Ovary (tissue), 10 donors: ENCODE measurements at places on chromosomes 5 and 9. TPM values are rescaled to one million over a fixed set of nuclear protein-coding genes. Genes with fewer than 3 reads are reported as not detected.

DNA sequence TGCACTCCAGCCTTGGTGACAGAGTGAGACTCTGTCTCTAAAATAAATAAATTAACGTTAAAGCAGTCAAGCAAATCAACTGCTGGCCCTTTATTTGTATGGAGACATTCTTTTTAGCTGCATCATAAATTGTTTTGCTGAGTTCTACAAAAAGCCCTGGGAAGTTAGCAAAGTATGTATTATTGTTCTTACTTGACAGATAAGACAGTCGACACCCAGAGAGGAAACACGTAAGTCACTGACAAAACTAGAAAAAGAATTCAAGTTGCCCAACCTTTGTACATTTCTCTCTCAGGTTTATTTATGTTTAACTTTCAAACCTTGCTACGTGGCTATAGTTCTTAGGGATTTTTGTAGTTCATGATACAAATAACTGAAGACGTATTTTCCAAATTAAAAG is 40.4 kb upstream of the MACIR start:
- no peak overlapping the region for H3K4me3 ChIP-seq
- H3K36me3 ChIP-seq: no peaks in the 10 kb centered on the region
- peaks cover 3% of the 10 kb centered on the region for H3K4me1 ChIP-seq
- H3K27ac ChIP-seq: no peak overlapping the region
- H3K27me3 ChIP-seq: no peaks in the 10 kb centered on the region
- no peak for DNase-seq

Gene RNF183
- 0.57 TPM for total RNA-seq

GRCh38 chr5:171629628-171630349 is 155.8 kb upstream of the SMIM23 start:
- DNase-seq: no peak
- H3K4me3 ChIP-seq: no peak overlapping the region
- no peaks in the 10 kb centered on the region for H3K4me1 ChIP-seq
- H3K27ac ChIP-seq: no peak overlapping the region

DNA sequence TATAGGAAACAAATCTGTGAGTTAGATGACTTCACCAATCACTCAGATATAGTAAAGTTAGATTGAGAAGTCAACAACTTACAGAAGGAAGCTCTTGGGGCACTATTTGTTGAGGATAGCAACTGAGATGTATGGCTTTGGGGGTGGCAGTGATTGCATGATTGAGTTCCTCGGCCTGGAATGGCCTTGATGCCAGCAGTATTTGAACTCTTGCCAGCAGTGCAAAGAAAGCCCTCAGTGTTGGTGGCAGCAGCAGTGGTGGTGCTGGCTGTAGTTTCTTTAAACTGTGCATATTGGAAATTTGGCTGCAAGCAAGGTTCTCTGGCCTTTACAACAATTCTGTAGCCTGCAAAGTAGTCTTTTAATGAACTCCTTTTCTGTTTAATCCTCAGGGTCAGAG is 41.4 kb upstream of the PJA2 start:
- no peaks in the 10 kb centered on the region for H3K27me3 ChIP-seq
- no peak overlapping the region for H3K4me3 ChIP-seq
- DNase-seq: no peak
- H3K27ac ChIP-seq: no peak overlapping the region
- no peaks in the 10 kb centered on the region for H3K4me1 ChIP-seq

DNA sequence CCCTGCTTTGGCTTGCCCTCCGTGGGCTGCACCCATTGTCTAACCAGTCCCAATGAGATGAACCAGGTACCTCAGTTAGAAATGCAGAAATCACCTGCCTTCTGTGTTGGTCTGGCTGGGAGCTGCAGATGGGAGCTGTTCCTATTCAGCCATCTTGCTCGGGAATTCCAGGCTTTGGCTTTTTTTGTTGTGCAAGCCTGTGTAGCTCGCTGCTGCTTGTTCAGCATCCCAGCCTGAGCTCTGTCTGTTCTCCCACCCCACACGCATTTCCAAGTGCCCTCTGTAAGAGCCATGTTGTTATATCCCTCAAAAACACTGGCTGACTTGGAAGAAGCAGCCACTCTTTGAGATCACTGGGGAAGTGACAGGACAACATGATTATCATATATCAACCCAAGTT is 101.6 kb upstream of the DPYSL3 start:
- H3K27ac ChIP-seq: no peak overlapping the region
- H3K27me3 ChIP-seq: no peaks in the 10 kb centered on the region
- no peak for DNase-seq
- no peak overlapping the region for H3K4me3 ChIP-seq
- H3K36me3 ChIP-seq: no peaks in the 10 kb centered on the region
- H3K4me1 ChIP-seq: no peaks in the 10 kb centered on the region

Gene TRPM3
- 18.5 TPM for total RNA-seq

Gene CA9
- 1.6 TPM for total RNA-seq

Gene PCDHB6
- 2.4 TPM for total RNA-seq

GRCh38 chr9:98568909-98569469 is 139.7 kb downstream of the GABBR2 start:
- H3K4me3 ChIP-seq: no peak overlapping the region
- no peaks in the 10 kb centered on the region for H3K4me1 ChIP-seq
- no peaks in the 10 kb centered on the region for H3K27me3 ChIP-seq
- no peaks in the 10 kb centered on the region for H3K36me3 ChIP-seq
- H3K27ac ChIP-seq: no peak overlapping the region

GRCh38 chr9:89720696-89721175 is 115.9 kb downstream of the GADD45G start:
- no peaks in the 10 kb centered on the region for H3K4me1 ChIP-seq
- no peaks in the 10 kb centered on the region for H3K36me3 ChIP-seq
- H3K27me3 ChIP-seq: no peaks in the 10 kb centered on the region
- DNase-seq: no peak

Gene RAI14
- total RNA-seq: 36.1 TPM

DNA sequence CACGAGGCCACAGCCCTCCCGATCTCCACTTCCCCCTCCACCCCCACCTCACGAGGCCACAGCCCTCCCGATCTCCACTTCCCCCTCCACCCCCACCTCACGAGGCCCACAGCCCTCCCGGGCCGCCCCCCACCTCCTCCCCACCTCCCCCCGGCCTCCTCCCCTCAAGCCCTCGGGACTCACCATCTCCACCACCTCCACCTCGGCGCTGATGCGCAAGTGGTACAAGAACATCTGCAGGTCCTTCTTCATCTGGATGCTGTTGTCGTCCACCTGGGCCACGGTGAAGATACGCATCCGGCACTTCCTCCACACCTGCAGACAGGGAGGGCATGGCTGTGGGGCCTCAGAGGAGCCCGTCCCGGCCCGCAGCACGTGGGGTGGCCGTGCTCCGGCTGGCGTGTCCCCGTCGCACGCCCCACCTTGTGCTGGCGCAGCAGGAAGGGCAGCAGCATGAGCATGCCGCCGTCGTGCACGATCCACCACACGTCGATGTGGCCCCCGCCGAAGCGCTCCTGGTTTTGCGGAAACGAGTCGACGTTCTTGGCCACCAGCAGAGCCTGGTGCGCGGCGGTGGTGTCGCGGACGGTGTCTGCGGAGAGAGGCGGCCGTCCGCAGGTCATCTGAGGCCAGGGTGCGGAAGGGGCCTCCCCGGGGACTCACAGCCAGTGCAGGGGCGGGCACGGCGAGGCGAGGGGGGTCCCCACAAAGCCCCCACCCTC is 48.0 kb downstream of the SLC12A7 start:
- H3K4me3 ChIP-seq: no peak overlapping the region
- H3K4me1 ChIP-seq: no peaks in the 10 kb centered on the region
- no peaks in the 10 kb centered on the region for H3K27me3 ChIP-seq
- H3K36me3 ChIP-seq: no peaks in the 10 kb centered on the region

DNA sequence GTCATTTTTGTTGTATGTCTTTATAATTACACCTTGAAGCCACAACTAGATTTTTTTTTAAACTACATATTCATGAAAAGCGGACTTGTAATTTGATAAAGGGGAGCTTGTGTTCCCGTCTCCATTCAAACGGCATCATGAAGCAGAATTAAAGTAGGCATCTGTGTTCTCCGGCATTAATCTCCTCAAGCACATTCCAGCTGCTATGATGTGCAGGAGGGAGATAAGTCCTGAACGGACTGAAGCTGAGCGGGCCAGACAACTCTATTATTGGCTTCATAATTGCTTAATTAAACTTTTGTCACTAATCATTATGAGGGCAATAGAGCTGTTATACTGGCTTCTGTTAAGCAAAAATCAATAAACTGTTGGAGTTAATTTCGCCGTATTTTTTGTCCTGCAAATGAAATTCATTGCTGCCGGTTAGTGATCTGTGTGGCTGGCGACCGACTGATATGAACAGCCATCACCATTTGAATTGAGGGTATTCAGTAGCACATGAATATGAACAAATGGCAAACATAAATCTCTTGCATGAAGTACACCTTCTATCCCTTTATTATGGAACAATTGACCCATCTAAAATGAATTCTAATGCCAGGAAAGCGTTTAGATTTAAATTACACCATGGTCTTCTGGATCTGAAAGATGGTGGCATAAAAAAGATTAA is 408.8 kb upstream of the IRX1 start:
- no peak for DNase-seq
- H3K27me3 ChIP-seq: no peaks in the 10 kb centered on the region
- H3K4me3 ChIP-seq: no peak overlapping the region
- H3K36me3 ChIP-seq: no peaks in the 10 kb centered on the region

DNA sequence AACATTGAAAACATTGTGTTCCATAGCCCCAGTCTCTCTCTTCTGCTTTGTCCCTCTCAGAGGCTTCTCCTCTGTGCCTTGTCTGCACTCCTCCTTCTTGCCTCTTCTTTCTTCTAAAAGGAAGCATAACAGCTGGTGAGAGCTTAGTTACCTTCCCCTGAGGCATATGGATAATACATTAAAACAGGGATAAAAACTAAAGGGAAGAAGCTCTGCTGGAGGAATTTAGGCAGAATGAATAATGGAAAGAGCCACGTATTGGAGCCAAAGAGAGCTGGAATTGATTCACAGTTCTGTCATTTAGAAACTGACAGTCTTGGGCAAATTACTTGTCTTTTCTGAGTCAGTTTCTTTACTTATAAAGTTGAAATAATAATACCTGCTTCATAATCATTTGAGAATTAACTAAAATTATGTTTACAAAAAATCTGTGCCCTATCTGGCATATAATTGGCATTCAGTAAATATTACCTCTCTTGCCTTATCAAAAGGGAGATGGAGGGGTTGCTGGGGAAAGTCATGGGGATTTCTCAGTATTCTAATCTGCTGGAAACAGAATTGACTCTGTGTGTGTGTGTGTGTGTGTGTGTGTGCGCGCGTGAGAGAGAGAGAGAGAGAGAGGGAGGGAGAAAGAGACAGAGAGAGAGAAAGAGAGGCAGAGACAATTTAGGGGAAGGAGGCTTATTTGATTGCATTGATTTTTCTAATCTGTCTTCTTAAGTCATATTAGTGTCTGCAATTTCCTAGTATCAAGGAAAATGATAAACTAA is 20.2 kb downstream of the ZNF474 start:
- DNase-seq: no peak
- H3K4me1 ChIP-seq: peaks cover 1% of the 10 kb centered on the region
- H3K27ac ChIP-seq: no peak overlapping the region
- no peaks in the 10 kb centered on the region for H3K27me3 ChIP-seq

GRCh38 chr5:96946381-96946780 is 10.5 kb downstream of the LNPEP start:
- no peaks in the 10 kb centered on the region for H3K27me3 ChIP-seq
- no peak for DNase-seq
- no peak overlapping the region for H3K4me3 ChIP-seq
- H3K36me3 ChIP-seq: no peaks in the 10 kb centered on the region
- no peak overlapping the region for H3K27ac ChIP-seq

GRCh38 chr5:122408592-122409224 is 96.7 kb downstream of the SNCAIP start:
- H3K4me1 ChIP-seq: peaks cover 2% of the 10 kb centered on the region
- H3K27me3 ChIP-seq: no peaks in the 10 kb centered on the region
- no peak for DNase-seq
- no peak overlapping the region for H3K4me3 ChIP-seq
- H3K27ac ChIP-seq: no peak overlapping the region

Gene SLIT3
- total RNA-seq: 24.2 TPM

Gene SKIC3
- total RNA-seq: 51.9 TPM

DNA sequence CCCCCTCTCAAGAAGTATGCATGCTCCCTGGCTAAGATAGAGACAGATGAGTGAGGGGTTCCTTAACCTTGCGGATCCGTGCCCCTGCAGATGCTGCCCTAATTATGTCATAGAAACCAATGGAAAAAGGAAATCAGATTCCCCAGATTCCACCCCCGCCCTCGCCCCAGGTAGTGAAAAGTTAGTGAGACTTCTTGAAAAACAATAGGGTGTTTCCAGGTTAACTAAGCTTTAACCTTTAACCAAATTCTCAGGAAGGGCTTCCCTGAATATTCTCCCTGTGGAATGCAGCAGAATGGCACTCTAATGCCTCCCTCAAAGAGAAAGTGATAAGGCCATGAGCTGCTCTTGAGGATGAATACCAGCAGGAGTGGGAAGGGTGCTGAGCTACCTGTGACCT is 116.0 kb upstream of the RANBP3L start:
- no peaks in the 10 kb centered on the region for H3K4me1 ChIP-seq
- no peak overlapping the region for H3K4me3 ChIP-seq
- no peaks in the 10 kb centered on the region for H3K36me3 ChIP-seq

Gene SLCO4C1
- total RNA-seq: 0.05 TPM

DNA sequence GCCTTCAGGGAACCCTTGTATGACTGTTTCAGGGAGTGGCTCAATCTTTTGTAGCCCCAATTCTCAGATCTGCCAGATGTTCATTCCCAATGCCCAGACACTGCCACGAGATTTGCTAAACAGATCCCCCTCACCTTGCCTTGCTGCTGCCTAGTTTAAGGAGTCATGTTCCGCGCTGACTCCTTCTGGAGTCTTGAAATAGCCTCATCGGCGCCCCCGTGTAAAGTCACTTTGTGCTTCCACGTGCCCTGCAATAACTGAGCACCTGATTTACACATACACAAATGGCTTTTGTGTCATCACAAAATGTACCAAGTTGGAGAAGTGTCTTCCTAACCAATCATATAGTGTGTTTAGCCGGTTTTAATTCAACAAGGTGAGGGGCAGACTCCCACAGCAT is 62.3 kb downstream of the PRRT1B start:
- peak overlapping the region; percentile 49 for H3K27ac ChIP-seq
- H3K27me3 ChIP-seq: no peaks in the 10 kb centered on the region
- H3K36me3 ChIP-seq: no peaks in the 10 kb centered on the region
- DNase-seq: no peak
- H3K4me1 ChIP-seq: peaks cover 24% of the 10 kb centered on the region

Gene BSPRY
- total RNA-seq: 0.10 TPM

Gene DDX41
- total RNA-seq: 84.6 TPM

DNA sequence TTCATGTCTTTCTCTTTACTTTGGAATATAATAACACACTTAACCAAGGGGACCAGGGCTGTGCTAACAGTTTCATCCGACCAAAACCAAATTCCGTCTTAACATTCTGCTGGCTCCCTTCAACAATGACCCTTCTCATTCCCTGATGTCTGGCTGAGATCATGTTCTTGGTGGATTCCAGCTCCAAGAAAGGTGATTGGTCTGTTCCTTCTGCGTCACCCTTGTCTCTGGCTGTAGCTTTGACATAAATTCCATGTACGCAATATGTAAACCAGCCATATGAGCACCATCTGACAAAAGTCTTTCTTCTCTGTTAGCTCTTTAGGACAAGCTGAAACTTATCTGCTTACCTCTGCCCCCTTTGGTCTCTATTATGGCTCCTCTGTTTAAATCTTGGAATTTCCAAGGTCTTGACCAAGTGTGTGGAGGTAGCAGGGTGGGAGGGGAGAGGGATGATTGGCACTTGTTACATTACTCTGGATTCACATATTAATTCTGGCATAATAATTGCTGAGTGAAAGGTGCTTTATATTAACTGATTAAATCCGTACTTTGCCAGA is 45.7 kb upstream of the HSD17B4 start:
- no peaks in the 10 kb centered on the region for H3K36me3 ChIP-seq
- no peak overlapping the region for H3K4me3 ChIP-seq
- DNase-seq: no peak
- no peak overlapping the region for H3K27ac ChIP-seq
